WTC11 (cell line): ENCODE measurements at places on chromosomes 1 and 21. TPM values are rescaled to one million over a fixed set of nuclear protein-coding genes. Genes with fewer than 3 reads are reported as not detected.
A peak's percentile ranks its signal among the peaks of the same experiment; 100 is the strongest.

DNA sequence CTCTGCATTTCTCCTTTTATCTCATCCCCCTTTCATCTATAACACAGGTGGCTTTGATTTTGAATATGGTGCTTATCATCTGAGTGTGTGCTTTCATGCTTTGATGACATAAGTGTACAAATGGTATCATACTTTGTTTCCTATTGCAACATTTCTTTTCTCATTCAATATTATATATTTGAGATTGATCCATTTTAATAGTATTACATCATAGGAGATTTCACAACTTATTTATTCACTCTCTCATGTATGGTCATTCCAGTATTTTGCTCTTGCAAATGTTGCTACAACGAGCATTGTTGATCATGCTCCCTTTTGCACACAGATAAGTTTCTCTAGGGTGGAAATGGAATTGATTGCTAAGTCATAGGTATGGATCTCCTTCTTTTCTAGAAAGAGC is 302.8 kb downstream of the KIF26B start:
- H3K27ac ChIP-seq, result no peak overlapping the region
- H3K27me3 ChIP-seq, result peaks cover 2% of the 10 kb centered on the region; the same call in 1 of the 2 replicates
- no peak overlapping the region for H3K4me3 ChIP-seq
- DNase-seq, result no peak
- no peaks in the 10 kb centered on the region for H3K36me3 ChIP-seq

GRCh38 chr1:186494832-186495271 is 33.9 kb upstream of the PDC start:
- H3K4me3 ChIP-seq, result no peak overlapping the region
- H3K27ac ChIP-seq, result no peak overlapping the region
- H3K36me3 ChIP-seq, result no peaks in the 10 kb centered on the region
- H3K4me1 ChIP-seq, result peaks cover 6% of the 10 kb centered on the region

DNA sequence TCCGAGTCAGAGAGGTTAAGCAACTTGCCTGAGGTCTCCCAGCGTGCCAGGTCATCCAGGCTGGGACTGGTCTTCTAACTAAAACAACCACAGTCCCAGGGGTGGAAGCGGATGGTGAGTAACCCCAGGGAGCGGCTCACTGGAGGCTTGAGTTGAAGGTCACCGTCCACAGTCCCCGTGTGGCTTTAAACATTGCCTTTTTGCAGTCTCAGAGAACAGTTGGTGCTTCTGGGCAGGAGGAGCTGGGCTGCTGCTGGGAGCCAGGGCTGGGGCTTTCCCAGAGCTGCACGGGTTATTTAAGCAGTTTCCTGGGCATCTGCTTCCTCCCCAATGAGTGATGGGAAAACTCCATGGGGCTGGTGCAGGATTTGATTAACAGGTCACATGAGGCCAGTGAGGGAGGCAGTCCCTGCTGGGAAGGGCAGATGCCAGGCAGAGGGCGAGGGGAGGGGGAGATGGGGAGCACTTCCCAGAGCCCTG is 12.3 kb downstream of the ARHGEF10L start:
- H3K27ac ChIP-seq, result peak overlapping the region; percentile 94
- H3K4me3 ChIP-seq, result peak overlapping the region; percentile 16; the same call in 1 of the 2 replicates
- peaks cover 90% of the 10 kb centered on the region for H3K4me1 ChIP-seq
- DNase-seq, result no peak

Gene TSPAN1
- total RNA-seq, result 0.50 to 0.69 TPM (median 0.57 TPM) in 3 replicates

Gene MANEAL
- 4.2 to 6.4 TPM (median 5.9 TPM) in 3 replicates for total RNA-seq
